ENCODE measurements at places on chromosomes 3 and 15.

GRCh38 chr3:121951291-121951919, 57.2 kb downstream of the SLC15A2 start:
- DNase-seq = no peak

GRCh38 chr3:167743799-167744198, 8.3 kb downstream of the SERPINI1 start:
- DNase-seq = no peak

DNA sequence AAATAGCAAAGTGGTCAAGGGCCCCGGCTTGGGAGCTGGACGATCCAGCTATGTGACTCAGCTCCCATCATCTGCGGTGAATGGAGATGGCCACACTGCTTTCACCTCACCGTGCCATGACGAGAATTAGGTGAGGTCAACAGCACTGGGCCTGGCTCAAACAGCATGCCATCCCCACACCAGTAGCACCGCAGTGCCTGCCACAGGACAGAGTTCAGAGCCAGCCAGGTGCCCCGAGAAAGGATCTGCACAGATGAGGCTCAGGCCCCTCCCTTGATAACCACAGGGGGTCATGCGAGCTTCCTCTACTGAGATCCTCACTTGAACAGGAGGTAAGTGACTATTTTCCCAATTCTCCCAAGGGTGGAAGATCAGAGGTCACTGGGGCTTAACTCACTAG, 29.4 kb downstream of the ZXDC start:
- no peak for DNase-seq

GRCh38 chr3:196166741-196167140, 44.5 kb downstream of the ZDHHC19 start:
- no peak for DNase-seq

DNA sequence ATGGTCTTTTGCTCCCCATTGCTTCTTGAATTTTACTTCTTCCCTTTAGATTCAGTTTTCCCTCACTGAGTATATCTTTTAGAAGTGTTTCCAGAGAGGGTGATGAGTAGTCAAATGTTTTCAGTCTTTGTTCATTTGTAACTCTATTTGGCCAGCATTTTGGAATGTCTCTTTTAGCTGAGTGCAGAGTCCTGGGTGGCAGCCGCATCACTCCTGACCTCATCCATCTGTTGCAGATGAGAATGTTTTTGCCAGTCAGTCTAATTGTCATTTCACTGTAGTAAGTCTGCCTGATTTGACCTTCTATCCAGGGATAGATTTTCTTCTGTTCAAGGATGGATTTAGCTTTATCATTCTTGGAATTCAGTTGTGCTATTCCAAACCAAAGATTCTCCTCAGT, 7.3 kb downstream of the SRPRB start:
- no peak for DNase-seq

GRCh38 chr3:191290311-191291025, 38.7 kb upstream of the CCDC50 start:
- DNase-seq = no peak

DNA sequence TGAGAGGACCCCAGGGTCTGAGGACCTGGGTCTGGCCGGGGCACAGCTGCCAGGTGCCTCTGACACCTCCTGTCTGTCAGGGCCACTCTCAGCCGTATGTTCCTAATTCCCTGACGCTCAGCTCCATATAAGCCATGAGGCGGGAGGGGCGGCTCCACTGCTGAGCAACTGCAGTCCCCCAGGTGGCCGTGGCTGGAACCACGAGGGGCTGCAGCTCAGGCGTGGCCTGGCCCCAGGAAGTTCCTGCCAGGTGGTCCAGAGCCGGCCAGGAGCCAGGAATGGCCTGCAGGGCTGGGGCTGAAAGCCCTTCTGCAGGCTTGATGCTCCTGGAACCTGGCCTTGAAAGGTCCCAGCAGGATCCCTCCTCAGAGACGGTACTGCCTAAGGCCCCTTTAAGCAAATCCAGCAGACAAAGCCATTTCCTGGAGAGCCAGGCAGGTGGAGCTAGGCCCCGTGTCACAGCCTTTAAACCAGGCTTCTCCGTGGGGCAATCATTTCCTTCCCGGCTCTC, 118.0 kb downstream of the CHSY1 start:
- no peak for DNase-seq

DNA sequence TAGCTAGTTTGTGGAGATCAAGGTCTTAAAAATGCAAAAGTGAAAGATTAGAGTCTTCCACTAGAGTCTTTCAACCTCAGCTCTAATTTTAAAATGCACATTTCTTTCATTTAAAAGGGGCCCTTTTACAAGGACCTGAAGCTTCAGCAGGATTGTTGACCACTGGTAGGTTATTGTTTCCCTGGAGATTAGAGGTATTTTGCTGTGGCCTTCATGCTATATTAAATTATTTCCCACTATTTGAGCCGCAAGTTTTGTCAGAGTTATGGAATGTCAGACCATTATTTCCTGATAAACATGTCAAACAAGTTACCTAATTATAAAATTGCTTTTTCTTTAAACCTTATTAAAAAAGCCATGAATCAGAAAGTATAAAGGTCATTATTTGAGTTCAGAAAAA, 103.1 kb upstream of the CCNL1 start:
- DNase-seq = no peak

- no peak for DNase-seq
Measured at GRCh38 chr3:152269831-152270734, 1.4 kb downstream of the MBNL1 start.

DNA sequence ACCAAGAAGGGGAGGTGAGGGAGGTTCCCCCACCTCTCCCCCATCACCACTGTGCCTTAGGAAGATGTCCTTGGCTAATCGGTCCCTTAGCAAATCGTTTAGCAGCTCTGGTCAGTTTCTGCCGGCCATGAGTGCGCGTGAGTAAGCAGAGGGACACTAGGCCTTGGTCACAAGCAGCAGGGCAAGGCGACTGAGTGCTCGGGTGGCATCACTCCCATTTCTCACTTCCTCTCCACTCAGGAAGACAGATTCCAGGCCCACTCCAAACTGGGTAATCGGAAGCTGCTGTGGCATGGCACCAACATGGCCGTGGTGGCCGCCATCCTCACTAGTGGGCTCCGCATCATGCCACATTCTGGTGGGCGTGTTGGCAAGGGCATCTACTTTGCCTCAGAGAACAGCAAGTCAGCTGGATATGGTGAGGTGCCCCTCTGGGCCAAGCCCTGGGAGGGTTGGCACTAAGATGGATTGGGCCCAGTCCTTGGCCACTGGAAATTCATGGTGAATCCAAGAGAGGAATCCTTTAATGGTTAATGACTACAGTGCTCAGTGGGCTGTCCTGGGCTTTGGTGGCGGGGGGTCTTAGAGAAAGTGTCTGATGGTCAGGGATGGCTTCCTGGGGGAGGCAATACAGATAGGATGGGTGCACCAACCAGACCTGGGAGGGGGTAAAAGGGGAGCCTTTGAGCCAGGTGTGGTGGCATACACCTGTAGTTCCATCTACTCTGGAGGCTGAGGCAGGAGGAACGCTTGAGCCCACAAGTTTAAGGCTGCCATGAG, 4.0 kb downstream of the PARP3 start:
- no peak for DNase-seq

DNA sequence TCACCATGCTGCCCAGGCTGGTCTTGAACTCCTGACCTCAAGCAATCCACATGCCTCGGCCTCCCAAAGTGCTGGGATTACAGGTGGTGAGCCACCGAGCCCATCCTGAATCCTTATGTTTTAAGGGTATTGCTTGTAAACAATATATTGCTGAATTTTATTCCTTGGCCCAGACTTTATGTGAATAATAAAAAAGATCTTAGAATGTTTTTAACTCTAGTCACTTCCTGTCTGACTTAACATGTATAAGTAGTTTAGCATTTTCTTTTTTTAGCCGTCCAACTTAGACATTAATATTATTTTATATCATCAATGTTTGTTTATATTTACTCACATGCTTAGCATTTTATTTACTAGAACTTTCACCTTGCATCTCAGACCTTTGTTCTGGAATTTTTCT, 9.2 kb upstream of the EIF2B5 start:
- no peak for DNase-seq

DNA sequence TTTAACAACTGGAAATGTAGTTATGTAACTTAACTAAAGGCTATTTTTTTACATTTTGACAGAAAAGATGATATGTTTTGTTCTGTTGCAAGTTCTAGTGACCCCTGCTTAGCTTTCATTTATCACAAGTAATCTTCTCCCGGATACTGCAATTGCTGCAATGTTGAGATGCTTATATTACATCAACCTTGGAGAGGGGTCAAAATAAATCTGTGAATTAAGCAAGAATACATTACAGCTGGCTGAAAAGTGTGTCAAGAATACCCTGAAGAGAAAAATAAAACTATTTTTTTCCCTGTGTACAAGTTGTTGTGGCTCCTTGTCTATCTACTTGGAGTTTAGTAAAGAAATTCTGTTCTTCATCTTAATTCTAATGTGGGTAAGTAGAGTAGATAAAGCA, 232.1 kb upstream of the GOLIM4 start:
- no peak for DNase-seq

DNA sequence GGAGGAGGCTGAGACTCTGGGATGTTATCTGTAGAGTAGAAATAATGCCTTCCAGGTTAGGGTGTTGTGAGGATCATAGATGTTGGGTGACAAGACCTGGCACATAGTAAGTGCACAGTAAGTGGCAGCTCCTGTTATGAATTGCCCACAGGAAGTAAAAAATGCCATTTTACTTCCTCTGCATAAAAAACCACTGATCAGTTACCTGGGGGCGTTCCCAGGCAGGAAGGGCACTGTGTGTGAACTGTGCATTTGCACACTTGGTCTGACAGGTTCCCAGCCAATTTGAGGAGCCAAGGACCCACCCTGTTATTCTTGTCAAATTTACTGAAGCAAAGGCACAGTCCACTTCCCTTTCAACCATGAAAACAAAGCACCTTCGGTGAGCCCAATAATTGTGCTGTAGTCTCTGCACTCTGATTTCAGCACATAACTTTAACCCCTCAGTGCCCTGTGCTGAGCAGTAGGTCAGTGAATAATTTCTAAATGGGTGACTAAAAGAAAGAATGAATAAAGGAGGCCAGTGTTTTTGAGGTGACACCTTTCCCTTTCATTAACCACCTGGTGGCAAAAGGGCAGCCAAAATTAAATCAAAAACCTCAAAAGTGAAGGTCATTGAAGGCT, 85.8 kb upstream of the ARHGEF3 start:
- DNase-seq = no peak

GRCh38 chr3:43499256-43499655, 122.6 kb downstream of the ANO10 start:
- no peak for DNase-seq

GRCh38 chr3:193605876-193606275, 12.9 kb downstream of the OPA1 start:
- no peak for DNase-seq

GRCh38 chr3:174243171-174243570, 616.0 kb upstream of the NAALADL2 start:
- DNase-seq = no peak

DNA sequence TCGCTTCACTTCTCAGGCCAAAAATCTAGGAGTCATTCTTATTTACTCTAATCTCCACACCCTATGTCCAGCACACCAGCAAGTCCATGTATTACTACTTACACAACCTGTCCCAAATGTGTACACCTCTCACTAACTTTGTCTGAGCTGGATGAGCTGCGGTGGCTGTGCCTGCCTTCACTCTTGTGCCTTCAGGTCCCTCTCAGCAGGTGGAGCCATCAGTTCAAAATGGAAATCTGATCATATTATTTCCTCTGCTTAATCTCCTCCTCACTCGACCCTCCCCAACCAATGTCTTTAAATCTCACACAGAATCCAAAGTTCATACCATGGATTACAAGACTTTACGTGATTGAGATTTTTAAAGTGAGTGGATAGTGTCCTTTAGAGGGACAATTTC, 82.8 kb downstream of the SSR3 start:
- no peak for DNase-seq

DNA sequence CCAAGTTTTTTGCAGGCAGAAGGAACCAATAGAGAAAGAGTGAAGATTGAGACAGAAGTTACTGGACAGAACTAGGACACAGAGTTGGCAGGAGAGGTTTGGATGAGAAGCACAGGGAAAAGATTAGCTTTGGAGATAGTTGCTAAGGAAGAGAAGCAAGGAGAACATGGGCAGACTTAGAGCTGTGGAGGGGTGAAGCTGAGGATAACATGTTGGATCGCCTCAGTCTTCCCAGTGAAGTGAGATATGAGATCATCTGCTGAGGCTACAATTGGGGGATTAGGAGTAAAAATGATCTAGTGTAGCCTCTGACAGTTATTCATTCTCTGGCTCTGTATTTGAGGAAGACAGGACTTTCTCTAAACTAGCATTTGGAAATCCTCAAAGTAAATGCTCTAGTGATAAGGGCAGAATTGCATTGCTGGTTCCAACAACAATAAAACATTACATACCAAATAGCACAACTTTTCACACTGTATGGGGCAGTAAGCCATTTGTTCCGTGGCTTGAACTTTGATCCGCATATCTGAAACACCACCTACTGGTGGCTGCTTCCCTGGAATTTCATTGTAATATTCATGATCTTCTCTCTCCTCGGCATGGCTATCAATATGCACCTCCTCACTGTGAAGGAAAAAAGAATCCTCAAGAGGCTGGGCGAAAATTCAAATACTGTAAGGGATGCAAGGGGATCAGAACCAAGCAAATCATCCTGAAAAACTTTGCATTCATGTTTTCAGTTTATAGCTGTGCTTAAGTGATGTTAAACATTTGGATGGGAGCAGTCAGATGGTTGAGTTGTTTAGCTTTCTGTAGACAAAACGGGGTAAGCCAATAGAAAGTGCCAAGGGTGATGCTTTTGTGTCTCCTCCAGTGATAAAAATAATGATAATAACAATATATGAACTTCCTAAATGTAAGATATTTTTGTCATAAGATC, 22.2 kb upstream of the EID1 start:
- DNase-seq = no peak

GRCh38 chr3:33083958-33084357, 13.0 kb downstream of the GLB1 start:
- DNase-seq = no peak

DNA sequence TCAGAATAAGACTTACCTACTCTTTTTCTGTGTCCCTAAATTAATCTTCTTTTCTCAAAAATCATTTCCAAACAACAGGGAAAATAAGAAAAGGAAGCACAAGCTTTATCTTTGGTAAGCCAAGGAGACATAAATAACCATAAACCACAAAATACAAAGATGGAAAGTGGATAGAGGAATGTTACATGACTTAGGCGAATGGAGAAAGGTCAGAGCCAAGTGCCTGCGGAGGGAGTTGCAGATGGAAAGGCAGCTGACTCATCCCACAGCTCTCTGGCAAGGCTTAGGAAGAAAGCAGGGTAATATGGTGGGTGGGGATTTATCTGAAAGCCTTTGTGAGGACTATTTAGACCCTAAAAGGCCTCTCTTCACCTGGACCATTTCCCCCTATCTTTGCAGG, 72.8 kb downstream of the GALK2 start:
- DNase-seq = no peak

Measured in activated T-helper 1 cell treated with Interleukin-2 at 50 U/mL for 16 hours (primary cell).